ENCODE measurements at places on chromosomes 11 and 22.

DNA sequence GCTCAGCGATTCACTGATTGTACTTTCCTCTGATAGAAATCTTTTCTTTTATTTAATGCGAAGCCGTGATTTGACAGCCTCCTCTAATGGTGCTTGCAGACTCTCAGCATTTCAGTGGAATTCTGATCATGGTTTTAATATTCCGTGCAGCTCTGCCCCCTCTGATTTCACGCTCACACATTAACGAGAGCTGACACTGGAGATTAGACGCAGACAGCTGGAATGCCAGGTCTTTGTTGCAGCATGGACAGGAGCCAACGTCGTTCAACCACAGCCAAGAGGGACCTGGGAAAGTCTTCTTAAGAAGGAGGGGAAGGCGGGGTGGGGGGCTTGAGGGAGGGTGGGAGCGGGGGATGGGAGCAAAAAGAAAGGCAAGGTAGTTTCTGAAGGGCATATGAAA is 186.4 kb downstream of the BLID start:
- no peak for DNase-seq

GRCh38 chr22:28299753-28300152 is 379.9 kb downstream of the TTC28 start:
- no peak for DNase-seq

DNA sequence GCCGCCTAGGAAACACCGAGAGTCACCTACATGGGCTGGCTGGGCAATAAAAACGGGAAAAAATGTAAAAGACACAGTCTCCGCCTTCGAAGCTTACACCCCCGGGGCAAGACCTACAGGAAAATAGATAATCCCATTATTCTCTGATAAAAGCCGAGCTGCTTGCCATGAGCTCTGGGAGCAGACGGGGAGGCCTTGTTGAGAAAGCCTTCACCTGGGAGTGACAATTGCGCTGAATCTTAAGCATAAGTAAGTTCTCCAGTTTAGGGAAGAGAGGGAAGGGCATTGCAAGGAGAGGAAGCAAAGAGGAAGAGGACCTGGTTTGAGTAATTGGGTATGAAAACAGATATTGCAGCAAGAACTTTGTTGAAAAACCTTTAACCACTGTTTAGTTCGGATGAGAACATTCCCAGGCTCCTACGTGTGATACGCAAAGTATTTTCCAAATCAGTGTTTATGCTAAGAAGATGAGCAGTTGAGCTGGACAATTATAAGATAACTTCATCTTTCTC is 813 bp upstream of the BTBD10 start:
- DNase-seq = no peak

GRCh38 chr11:46755962-46756361 is 36.9 kb downstream of the F2 start:
- no peak for DNase-seq

- no peak for DNase-seq
Observed at GRCh38 chr22:50072714-50073538, 12.3 kb downstream of the MLC1 start.

- no peak for DNase-seq
Observed at GRCh38 chr11:45646275-45646927, 19.0 kb downstream of the CHST1 start.

GRCh38 chr22:37750596-37751162 is 53.8 kb downstream of the TRIOBP start:
- no peak for DNase-seq

DNA sequence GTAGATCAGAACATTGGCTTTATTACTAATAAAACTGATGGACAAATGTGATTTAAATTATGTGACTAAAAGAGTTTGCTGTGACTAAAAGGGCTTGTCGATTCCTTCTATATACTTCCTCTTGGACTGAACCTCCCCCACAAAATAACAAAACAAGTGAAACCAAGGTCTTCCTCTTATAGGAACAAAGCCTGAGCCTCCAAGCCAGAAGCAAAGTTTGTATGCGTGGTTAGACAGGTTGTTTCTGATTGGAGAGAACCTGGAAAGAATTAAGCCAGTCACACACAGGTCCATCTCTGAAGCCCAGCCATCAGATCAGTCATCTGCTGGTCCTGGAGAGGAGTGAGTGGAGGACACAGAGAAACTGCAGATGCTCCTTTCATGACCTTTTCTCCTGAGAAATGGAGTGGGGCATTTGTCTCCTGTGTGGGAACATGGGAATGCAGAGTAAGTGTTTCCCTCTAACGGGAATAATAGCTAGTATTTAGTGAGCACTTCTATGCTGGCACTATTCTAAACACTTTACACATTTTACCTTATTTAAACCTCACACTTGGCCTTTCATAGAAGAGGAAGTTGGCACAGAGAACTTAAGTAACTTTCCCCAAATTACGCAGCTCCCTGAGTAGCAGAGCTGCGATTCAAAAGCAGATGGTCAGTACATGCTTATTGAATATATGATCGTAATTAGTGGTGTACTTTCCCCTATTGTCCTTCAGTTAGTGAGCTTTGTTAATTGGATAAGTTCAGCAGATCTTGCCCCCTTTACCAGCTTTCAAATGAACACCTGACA is 77.1 kb downstream of the UVRAG start:
- DNase-seq = no peak

DNA sequence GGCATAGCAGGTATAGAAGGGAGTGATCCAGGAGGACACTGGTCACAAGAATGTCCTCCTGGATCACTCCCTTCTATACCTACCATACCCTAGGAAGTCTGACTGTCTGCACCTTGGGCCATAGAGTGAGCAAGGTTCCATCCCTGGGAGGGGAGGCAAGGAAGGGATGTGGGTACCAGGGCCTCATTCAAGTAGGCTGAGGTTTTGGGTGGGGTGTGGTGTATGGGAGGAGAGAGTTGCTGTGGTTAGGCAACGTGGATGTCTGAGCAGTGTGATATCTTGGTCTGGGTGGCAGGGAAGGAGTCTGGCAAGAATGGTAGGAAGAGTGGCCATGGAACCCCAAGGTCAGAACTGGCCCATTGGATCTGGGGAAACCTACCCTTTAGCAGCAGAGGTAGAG is 13.2 kb downstream of the PPFIBP2 start:
- DNase-seq = peak; percentile 51

DNA sequence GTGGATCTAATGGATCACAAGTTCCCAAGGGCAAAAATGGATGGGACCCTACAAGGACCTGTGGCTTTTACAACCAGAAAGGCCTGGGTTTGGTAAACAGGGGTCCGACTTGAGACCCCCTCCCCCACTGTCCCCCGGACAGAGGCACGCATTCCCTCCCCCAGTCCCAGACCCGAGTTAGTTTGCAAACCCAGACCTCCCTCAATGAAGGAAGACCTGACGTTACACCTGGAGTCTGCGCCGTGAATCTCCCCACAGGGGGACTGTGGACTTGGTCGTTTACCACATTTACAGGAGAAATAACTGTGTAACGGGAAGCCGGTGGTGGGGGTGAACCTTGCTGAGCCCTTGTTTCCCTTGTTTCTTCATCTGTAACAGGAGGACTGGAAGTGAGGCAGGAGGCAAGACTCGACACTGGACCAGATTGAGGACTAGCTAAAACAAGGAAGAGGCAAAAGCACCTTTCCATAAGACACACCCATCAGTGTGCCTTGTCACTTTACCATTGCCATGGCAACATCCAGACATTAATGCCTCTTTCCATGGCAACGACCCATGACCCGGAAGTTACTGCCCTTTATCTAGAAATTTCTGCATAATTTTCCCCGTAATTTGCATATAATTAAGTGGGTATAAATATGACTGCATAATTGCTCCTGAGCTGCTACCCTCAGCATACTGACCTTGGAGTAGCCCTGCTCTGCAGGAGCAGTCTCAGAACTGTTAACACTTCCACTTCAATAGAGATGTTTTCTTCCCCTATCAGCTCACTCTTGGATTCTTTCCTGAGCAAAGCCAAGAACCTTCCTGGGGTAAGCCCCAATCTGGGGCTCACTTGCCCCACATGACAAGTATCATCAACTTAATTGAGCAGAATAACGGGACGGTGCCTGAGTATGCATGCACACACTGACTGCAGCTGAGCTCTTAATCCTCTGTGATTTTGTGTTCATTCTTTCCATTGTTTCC is 25.4 kb downstream of the PDGFB start:
- peak; percentile 43 for DNase-seq

- DNase-seq = no peak
Observed at GRCh38 chr11:100776212-100776896, 89.3 kb downstream of the ARHGAP42 start.

DNA sequence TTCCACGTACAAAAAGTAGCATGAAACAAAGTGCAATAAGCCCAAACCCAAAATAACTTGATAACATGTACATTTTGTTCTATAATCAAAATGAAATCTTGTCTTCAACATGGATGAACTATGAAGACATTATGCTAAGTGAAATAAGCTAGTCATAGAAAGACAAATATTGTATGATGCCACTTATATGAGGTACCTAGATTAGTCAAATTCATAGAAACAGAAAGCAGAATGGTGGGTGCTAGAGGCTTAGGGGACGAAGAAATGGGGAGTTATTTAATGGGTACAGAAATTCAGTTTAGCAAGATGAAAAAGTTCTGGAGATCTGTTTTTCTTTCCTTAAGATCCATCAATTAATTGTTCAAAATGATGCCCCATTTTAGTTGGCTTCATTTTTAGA is 7.5 kb downstream of the PGM2L1 start:
- no peak for DNase-seq

- DNase-seq = no peak
Observed at GRCh38 chr11:120882175-120882574, 141.7 kb upstream of the TBCEL start.

DNA sequence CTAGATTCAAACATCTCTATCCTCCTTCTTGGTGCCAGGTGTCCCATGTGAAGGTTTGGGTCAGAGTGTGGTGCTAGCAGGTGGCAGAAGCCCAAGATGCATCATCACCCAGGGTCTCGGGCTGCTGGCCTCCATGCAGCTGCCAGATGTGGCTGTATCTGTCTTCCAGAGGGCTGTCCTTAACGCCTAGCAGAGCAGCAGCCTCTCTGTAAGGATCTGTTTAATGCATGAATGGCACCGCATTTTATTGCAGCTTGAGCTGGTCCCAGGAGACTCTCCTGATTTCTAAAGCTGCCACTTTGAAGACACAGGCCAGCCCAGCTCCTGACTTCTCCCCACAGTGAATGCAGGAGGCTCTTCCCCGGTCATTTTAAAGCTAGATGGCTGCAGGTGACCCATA is 26.3 kb downstream of the SLC1A2 start:
- DNase-seq = no peak

DNA sequence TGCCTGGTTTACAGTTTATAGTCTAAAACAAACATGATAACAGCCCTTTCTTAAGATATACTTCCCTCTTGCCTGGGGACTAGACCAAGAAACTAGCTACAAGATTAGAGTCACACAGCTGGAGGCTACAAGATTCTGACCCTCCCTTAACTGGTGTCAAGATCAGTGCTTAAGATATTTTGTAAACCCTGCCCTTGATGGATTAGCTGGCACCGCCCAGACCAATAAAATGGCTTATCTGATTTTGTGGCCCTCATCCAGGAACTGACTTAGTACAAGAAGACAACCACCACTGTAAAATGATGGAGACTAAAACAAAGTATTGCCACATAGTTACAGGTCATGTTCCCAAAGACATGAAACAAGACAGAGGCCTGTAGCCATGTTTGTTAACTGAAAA is 53.4 kb downstream of the FAM181B start:
- DNase-seq = no peak

DNA sequence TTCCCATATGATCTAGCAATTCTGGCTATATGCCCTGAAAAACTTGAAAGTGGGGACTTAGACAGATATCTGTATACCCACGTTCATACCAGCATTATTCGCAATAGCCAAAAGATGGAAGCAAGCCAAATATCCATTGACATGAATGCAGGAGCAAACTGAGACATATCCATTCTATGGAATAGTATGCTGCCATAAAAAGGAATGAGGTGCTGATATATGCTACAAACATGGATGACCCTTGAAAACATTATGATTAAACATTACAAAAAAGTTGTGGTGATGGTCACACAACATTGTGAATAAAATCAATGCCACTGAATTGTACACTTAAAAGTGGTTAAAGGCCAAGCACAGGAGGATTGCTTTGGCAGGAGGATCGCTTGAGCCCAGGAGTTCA is 25.5 kb downstream of the MFNG start:
- no peak for DNase-seq

- DNase-seq = no peak
Observed at GRCh38 chr22:38454353-38455075, 485 bp downstream of the KCNJ4 start.

GRCh38 chr11:74670171-74670570 is 61.1 kb downstream of the CHRDL2 start:
- DNase-seq = no peak

- DNase-seq = no peak
Observed at GRCh38 chr11:23995891-23996290, 501.0 kb upstream of the LUZP2 start.

- no peak for DNase-seq
Observed at GRCh38 chr11:45366619-45367190, 80.6 kb upstream of the SYT13 start.

DNA sequence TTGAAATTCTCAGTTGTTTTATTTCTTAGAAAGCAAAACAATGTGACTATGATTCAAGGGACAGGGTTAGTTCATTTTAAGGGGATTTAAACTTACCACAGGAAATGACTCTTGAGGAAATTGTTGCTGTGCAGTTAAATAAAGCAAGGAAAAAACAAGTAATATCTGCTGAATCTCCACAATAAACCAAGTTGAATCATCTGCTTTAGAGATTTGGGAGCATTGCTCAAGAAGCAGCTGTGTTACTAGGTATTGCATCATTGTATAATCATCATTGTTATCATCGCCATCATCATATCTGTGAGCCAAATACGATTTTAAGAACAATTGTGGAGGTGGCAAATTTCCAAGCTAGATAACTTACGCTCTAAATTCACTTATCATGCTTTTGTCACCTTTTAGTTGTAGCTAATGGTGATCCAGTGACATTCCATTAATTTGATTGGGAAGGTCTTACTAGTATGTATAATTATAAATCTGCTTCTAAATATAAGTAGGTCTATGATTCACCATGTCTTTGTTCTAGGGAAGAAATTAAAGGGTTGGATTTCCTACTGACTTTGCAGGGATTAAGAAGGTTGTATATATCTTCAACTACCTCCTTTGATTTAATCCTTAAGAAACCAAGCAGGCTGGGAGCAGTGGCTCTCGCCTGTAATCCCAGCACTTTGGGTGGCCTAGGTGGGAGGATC is 19.9 kb downstream of the MMP10 start:
- peak; percentile 6 for DNase-seq

All from CD8-positive, alpha-beta T cell (primary cell).